Esophagus squamous epithelium (tissue), 5 donors: ENCODE measurements at places on chromosomes 7 and 10.

DNA sequence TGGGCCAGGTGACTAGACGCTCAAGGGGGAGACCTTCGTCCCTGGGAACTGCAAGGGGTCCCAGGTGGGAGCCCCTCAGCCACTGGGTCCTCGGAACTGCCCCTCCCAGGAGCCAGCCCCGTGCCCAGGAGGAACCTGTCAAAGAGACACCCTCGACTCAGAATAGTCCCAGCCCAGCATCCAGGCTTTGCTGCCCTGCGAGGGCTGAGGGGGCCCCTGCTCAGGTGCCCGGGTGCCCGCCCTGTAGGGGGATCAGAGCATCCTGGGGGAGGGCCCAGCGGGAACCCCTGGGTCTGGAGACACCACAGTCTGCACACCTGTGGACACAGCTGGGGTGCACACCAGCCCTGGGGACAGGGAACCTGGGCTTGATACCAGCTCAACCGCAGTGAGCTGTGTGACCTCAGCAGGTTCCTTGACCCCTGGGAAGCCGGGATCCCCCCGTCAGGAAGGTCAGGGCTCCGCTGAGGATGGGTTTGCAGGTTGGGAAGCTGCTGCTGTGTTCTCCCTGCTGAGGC lies 407 bp downstream of the ELN start:
- DNase-seq, result no peak

GRCh38 chr10:115129752-115130151 lies 36.6 kb downstream of the ATRNL1 start:
- DNase-seq, result no peak

GRCh38 chr10:124508907-124509454 lies 47.4 kb downstream of the LHPP start:
- no peak for DNase-seq

DNA sequence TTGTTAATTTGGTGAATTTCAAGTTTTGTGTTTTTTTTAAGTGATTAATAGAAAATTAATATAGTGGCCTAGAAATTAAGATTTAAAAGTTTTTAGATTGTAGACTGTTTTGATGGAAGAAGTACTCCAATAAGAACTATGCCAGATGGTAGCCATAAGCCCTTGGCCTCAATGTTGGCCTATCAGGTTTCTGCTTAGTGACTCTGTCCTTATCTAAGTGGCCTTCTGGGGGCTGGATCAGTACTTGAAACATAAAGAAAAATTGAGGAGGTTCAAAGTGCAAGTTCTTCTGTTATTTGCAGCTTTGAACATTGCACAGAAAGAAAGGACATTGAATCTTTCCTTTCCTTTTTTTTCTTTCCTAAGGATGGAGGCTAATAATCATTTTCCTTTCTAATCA lies 9.9 kb downstream of the CCDC126 start:
- DNase-seq, result no peak

DNA sequence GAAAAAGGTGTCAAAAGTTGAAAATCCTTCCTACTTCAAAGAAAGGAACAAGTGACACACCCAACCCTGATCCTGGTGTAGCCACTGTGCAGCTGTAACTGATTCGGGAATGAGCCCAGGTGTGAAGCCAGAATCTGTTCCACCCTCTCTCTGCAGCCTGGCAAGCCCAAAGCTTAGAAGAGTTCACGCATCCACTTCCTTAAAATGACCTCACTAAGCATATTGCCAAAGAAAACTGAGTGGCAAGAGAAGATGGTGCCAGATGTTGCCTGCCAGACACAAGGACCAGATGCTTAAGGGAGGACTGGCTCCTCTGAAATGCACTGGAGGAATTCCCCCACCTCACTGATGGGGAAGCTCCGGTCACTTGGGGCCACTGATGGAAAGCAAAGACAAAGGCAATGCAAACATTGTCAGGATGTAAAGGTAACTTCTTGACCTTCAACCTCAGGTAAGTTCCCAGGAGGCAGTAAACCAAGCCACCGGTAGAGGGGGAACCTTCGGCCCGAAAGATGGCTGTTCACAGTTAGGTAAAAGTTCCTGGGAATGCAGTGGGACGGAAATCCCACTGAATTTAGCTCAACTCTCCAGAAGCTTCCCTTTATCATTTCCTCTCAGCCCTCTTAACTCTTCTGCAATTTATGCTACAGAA lies 554.9 kb downstream of the KCNMA1 start:
- DNase-seq, result no peak

DNA sequence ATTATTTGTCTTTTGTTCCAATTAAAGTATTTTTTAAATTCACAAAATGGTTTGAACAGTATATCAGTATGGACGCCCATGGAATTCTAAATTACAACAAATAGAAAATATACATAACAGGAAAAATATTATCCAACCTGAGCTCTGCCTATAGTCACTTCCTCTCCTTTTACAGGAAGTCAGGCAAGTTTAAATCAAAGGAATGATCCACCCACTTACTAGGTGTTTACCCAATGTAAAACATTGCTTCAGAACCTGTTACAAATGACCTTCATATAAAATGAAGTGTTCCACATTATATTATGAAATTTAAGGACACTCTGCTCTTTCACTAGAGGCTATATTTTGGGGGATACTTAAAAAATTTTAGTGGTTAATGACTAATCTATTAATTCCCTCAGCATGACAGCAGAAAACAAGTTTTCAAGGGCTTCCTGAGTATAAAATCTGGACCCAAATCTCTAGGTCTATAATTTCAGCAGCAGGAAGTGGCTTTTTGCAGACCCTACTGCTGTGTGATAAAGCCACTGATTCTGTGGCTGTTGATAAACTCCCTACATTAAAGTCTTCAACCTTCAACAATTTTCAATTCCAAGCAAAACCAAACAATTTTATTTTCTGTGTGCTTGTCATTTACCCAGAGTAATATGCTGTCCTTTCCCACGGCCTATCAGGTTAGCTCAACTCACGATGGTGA lies 722.6 kb downstream of the GATA3 start:
- no peak for DNase-seq

- no peak for DNase-seq
These were observed 2.2 kb upstream of the CUX1 start for GRCh38 chr7:101814991-101815825.

DNA sequence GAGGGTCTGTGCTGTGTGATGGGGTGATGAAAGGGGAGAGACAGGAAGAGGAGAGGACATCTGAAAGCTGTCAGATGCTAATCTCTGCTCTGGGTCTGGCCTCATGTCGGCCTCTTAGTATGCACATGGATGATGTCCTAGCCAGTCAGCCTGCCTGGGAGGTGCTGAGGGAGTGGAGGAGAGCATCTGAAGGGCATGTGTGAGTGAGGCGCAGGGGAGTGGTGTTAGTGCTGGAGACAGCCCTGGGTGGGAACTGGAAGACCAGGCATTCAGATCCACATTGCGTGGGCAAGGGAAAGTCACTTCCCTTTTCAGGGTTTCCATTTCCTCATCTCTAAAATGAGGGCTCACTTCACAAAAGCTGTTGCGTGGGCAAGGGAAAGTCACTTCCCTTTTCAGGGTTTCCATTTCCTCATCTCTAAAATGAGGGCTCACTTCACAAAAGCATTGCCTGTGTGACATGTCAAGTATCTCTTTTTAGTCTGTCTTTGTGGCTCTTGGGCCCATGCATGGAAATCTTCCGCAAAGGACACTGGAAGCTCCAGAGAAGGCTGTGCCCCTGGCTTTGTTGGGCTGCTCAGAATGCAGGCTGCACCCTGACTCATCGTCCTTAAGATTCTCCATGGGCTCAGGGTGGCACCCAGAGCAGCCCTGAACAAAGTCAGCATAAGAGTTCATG lies 10.0 kb downstream of the SFTPD start:
- DNase-seq, result no peak

GRCh38 chr10:11446133-11446532 lies 165.3 kb downstream of the USP6NL start:
- no peak for DNase-seq

DNA sequence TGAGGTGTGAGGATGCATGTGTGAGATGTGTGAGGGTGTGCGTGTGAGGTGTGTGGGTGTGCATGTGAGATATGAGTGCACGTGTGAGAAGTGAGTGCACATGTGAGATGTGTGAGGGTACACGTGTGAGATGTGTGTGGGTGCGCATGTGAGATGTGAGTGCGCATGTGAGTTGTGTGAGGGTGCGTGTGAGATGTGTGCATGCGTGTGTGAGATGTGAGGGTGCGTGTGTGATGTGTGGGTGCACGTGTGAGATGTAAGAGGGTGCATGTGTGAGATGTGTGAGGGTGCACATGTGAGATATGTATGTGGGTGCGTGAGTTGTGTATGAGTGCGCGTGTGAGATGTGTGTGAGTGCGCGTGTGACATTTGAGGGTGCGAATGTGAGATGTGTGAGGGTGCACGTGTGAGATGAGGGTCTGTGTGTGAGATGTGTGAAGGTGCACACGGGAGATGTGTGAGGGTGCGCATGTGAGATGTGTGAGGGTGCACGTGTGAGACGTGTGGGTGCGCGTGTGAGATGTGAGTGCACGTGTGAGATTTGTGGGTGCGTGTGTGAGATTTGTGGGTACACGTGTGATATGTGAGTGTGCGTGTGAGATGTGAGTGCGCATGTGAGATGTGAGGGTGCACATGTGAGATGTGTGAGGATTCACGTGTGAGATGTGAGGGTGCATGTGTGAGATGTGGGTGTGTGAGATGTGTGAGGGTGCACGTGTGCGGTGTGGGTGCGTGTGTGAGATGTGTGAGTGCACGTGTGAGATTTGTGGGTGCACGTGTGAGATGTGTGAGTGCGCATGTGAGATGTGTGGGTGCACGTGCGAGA lies 30.5 kb downstream of the PPIF start:
- no peak for DNase-seq

- DNase-seq, result no peak
These were observed 77.1 kb downstream of the ITGB8 start for GRCh38 chr7:20407585-20408466.

DNA sequence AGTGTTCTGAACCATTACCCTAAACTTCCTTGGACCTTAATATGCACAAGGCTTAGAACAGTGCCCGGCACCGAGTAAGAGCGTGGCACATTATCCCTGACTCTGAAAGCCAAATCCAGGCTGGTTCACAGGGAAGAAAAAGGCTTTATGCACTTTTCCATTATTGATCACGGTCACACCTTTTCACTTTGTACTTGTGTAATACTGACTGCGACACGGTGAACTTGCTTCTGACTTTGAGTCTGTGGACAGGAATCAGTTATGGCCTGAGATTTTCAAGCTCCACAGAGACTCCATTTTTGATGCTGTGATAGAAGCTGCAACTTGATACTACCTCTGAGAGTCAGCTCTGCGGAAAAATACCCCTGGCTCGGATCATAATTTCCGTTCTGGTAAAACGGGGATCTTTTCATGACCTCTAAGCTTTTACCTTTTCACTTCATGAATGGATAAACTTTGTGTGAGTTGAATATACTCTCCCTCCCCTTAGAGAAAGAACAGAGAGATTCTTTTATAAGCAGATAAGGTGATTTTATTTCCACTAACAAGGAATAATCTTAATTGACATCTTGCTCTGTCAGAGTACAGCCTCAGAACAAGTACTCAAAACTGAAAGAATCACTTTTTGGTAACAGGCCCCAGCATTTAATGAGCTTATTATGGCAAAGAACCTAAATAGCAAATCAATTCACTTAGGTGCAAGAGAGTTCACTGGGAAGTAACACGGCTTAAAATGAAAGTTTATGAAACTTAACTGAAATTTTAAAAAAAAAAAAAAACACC lies 88.8 kb downstream of the ELMO1 start:
- no peak for DNase-seq

- DNase-seq, result no peak
These were observed 191.8 kb downstream of the ADARB2 start for GRCh38 chr10:1545524-1545923.

DNA sequence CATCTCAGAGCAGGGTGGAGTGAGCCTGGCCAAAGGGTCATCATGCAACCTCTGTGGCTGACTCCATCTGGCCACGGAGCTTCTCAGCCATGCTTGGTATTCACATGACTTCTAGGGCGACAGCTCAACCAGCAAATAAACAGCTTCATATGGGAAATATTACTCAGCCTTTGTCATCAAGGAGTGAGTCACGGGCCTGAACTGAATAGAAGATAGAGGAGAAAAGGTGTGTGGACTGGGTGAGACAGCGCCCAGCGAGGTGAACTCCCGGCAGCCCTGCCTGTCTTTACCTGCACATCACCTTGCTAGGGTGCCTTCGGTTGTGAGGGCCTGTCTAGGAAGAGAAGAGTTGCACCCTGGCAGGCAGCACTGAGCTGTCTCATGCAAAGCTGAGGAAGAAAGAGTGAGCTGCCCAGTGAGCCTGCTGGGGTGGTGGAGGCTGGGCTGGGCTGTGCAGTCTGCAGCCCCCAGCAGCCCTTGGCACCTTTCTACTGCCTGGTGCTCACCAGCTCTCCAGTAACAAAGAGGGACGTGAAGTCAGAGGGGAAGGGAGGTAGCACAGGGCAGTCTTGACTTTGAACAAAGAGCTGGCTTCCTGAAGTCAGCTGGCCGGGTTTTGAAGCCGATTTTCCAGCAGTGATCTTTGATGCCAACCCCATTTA lies 114.2 kb downstream of the EGFR start:
- DNase-seq, result no peak

- DNase-seq, result no peak
These were observed 52.6 kb upstream of the DNAAF5 start for GRCh38 chr7:673681-674453.

- DNase-seq, result no peak
These were observed 156.1 kb downstream of the MAD1L1 start for GRCh38 chr7:2076649-2077064.

DNA sequence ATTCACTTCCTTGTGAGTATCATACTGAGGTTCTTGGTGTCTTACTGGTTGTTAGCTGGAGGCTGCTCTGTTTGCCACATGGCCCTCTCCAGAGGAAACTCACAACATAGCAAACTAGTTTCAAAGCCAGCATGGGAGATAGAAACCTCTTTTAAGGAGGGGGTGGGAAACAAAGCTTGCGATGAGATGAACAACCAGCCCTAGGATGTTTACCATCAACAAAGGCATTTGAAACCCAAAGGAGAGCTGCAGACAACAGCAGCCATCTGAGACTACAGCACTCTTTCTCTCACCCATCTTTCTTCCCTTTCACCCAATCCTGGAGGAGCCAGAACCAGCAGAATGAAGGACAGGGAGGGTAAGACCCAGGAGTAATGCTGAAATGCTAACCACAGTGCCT lies 182.1 kb downstream of the NEBL start:
- DNase-seq, result no peak

DNA sequence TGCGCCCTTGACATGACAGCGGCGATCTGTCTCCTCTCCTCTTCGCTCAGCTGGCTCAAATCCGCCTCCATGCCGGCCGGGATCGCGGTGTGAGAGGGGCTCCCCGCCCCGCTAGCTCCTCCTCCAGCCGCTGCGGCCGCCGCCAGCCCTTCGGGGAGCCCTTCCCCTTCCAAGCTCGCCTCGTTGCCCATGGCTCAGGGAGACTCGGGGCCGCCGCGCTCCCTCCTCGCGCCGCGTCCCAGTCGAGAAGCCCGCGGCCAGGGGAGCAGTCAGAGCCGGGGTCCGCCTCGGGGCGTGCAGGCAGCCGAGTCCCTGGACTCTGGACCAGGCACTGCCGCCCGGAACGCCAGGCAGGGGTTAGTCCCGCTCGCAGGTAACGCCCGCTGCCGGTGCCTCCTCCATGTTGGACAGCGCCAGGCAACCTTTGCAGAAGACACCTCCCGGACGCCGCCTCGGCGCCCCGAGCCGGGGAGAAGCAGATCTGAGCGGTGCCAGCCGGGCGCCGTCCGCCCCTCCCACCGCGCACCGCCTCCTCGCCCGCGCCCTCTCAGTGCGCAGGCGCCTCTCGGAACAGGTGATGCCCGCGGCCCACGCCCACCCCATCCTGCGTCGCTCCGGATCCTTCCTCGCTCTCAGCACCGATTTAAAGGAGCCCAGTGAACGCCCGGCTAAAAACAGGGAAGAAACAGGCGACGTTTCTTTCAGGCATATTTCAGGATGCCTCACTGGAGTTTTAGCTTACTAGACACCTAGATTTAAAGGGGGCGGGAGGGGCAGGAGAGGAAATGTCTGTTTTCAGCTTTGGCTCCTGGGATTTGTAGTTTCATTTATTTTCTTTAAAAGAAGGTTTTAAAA lies at the start of gene PCLO:
TSS of gene PCLO (minus strand) at position 483 of the 855 bp plus-strand sequence. CDS start at position 191, 292 bp downstream.
- DNase-seq, result no peak
